Mesendoderm (in vitro differentiated cells): ENCODE measurements at places on chromosomes 2 and 18.

- no peak for DNase-seq
Measured at GRCh38 chr2:170084820-170085491, 93.0 kb upstream of the MYO3B start.

GRCh38 chr2:40037303-40037702, 258.2 kb upstream of the THUMPD2 start:
- DNase-seq = no peak

- DNase-seq = no peak
Measured at GRCh38 chr2:67054728-67055127, 342.4 kb upstream of the ETAA1 start.

DNA sequence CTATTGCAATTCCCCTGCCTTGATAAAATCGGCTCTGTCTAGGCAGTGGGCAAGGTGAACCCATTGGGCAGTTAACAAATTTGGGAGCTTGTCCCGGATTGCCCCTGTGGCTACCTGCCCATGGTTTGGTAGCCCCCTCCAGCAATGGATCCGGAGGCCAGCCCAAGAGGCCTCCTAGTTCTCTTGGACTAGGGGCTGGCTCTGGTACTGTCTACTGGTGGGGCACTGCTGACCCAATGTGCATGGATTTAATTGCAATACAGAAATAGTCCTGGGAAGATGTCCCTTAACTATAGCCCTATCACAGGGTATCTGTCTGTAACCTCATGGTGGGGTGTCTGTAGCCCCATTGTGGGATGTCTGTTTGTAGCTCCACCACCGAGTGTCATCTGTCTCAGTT, 37.5 kb upstream of the SH3RF3 start:
- no peak for DNase-seq

DNA sequence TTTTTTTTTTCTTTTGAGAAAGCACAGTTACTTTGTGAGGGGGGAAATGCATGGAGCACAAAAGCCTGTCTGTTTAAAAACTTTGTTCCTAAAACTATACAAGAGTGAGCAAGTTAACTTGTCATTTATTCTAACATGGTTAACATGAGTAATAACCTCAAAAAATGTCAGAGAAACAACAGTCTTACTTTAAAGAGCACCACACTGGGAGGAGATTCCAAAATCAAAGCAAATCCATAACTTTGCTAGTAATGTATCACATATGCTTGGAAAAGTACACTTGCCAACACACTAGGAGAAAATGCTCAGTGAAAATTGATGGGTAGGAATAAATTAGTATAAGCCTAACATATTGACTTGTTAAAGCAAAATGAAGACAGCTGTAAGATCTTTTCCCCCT, 157.1 kb downstream of the PRPF40A start:
- no peak for DNase-seq
